Foreskin melanocyte (primary cell): ENCODE measurements at places on chromosomes 11 and 22.

GRCh38 chr11:103436131-103436770 lies 327.0 kb downstream of the DYNC2H1 start:
- peak; percentile 64 for DNase-seq

DNA sequence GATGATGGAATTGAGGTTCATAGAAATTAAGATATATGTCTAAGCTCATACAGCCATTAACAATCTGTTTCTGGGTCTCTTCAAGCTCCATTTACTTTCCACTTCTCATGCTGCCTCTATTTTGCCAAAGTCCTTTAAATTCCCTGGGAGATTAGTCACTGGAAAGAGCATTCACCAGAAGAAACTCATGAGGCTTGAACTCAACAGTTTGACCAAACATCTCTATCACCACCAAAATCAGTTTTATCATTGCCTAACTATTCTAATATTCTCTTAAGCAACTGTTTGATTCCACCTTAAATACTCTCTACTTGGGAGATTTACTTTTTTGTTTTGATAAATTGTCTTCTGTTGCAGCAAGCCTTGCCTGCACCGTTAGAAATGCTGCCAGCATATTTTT lies 881.3 kb downstream of the KCNA4 start:
- no peak for DNase-seq

DNA sequence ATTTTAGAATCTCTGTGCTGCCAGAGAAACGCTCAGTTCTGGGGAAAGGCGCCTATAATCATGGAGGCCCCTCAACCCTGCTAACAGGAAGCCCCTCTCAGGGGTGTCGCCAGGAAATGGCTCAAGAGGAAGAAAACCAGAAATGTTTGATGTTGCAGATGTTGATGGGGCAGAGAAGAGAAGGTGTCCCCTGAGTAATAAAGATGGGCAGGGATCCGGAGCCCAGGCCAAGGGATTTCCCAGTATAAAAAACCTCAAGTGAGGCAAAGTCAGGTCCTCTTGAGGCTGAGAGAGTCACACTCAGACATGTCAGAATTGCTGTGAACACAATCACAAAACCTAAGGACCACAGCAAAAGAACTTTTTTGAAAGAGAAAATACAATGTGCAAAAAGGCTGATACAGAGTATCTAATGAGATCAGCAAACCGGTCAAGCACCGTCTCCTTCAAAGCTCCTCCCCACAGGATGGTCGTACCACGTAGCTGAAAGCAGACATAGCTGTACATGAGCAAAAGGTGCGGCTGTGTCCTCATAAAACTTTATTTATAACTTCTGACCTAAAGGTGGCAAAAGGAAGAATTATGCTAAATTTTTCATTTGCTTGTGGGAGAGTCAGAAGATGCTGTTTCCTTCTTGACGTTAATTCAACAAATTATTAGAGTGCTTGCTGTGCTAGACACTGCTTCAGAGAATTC lies 12.2 kb downstream of the MOV10L1 start:
- DNase-seq: no peak

GRCh38 chr11:88359114-88359513 lies 21.6 kb upstream of the CTSC start:
- no peak for DNase-seq

DNA sequence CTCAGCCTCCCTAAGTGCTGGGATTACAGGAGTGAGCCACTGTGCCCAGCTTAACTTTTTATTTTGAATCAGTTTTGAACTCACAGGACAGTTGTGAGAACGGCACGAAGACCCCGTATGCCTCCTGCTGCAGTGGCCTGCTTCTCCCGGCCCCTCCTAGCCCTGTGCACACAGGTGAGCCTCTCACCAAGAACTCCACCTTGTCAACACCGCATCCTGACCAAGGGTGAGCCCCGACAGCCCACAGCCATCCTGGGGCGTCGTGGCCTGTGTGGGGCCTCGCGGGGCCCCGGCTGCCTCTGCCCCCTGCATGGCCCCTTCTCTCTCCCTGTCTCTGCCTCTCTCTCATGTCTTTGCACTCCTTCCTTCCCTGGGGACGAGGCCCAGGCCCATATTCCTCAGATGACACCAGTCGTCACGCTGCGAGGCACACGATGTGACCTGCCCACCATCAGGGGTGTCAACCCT lies 38.8 kb downstream of the GNB1L start:
- no peak for DNase-seq

DNA sequence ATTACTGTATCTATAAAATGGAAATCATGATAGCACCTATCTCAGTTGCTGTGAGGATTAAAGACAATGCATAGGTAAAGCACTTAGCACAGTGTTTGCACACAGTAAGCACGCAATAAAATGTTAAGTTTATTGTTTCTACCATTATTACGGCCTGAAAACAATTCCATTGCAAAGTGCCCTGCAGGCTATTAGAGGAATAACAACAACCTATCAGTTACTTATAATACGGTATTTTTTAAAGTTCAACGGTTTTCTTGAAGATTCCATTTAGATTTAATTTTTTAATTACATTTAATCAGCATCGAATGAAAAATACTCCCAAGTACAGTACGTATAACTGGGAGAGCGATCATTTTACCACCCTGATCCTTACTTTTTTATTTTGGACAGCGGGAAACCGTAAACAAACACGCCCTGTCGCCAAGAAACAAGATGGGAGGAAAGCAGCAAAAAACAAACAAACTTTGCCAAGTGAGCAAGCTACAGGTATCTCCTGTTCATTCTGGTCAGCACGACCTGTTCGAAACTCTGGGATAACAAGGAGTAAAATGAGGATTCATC lies 893 bp downstream of the SLC36A4 start:
- DNase-seq: no peak

DNA sequence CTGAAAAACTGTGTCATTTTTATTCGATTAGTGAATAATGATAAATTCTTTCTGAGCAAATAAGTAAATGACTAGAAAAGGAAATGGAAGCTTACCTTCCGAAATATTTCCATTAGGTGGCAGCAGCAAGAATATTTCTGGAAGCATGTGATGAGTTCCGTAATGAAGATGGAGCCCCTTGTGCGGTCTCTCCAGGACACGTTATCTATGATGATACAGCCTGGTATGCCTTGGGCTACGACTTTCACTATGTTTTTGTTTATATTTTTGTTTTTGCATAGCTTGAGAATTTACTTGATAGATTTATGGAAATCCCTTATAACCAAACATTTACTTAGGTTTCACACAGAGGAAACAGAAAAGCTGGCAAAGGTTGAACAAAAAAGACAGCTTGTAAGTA lies 25.7 kb downstream of the CASP5 start:
- DNase-seq: no peak

DNA sequence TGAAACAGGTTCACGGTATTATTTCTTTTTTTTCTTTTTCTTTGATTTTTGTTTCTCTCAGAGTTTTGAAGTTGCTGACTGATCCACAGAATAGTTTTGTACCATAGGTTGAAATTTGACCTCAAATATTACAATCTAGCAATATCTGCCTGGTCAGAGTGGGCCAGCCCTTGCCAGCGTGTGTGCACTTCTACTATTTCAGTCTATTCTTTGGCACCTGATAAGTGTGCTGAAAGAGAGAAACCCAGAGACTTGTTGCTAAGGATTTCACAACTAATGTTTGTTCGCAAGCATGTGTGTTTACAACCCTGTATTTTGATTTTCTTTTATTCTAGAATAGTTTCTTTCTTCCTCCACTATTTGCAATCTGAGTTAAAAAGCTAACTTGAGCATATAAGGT lies 1125.2 kb upstream of the CNTN5 start:
- DNase-seq: no peak

DNA sequence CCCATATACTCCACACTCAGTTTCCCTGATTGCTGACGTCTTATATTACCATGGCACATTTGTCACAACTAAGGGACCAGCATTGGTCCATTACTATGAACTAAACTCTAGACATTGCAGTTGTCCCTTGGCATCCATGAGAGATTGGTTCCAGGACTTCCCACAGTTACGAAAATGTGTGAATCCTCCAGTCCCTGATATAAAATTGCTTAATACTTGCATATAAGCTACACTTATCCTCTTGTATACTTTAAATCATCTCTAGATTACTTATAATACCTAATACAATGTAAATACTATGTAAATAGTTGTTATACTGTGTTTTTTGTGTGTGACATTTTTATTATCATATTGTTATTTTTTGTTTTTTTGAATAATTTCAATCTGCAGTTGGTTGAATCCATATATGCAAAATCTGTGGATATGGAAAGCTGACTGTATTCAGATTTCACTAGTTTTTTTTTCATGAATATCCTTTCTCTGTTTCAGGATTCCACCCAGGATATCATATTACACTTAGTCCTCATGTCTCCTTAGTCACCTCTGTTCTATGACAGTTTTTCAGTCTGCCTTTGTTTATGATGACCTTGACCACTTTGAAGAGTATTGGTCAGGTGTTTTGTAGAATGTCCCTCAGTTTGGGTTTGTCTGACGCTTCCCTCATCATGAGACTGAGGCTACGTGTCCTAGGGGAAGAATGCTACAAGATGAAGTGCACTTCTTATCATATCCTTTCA lies 55.3 kb downstream of the INSC start:
- DNase-seq: no peak

- peak; percentile 36 for DNase-seq
Observed at GRCh38 chr11:108654994-108655631, 9.8 kb upstream of the DDX10 start.

- DNase-seq: no peak
Observed at GRCh38 chr11:66072081-66072480, 2.0 kb downstream of the PACS1 start.

DNA sequence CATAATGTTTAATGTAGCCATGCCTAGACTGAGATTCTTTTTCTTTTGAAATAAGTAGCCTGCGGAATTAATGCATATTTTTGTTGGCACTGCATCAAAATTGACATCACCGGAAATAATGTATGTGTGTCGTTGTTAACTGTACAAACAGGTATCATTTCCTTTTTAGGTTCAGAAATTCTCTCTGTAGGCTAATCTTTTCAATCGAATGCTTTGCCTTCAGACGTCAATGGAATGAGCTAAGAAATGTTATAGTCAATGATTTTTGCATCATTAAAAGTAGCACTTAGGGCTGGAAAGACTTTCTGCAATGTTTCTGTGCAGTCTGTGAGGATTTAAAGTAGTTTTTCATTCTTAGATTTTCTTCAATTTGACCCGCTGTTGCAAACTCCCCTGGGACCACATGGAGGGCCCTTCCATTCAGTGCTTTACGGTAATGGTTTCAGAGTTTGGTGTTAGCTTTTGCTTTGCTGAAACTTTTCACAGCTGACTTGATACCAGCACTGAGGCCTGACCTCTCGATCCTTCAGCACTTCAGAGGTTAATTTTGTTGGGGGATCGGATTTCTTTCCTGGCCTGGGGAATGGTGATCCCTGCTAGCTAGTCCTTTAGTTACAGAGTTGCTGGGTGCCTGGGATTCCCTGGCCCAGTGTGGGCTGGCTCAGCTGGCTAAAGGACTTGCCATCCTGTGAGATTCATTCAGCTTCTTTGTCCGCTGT lies 137.8 kb downstream of the DBX1 start:
- DNase-seq: no peak

DNA sequence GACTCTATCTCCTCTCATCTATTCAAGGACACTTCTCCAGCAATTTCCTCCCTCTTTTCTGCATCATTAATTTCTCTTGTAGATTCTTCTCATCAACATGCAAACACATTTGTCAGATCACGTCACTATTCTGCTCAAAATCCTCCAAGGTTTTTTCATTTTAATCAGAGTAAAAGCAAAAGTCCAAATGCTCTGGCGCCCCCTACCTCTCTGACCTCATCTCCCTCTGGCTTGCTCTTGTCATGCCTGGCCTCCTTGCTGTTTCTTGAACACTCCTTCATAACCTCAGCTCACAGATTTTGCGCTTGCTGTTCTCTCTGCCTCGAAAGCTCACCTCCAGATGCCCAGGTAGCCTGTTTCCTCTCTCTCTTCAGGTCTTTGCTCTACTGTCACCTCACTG lies 22.4 kb downstream of the RTCB start:
- no peak for DNase-seq

- DNase-seq: no peak
Observed at GRCh38 chr11:93623920-93624319, 37.6 kb upstream of the CEP295 start.

DNA sequence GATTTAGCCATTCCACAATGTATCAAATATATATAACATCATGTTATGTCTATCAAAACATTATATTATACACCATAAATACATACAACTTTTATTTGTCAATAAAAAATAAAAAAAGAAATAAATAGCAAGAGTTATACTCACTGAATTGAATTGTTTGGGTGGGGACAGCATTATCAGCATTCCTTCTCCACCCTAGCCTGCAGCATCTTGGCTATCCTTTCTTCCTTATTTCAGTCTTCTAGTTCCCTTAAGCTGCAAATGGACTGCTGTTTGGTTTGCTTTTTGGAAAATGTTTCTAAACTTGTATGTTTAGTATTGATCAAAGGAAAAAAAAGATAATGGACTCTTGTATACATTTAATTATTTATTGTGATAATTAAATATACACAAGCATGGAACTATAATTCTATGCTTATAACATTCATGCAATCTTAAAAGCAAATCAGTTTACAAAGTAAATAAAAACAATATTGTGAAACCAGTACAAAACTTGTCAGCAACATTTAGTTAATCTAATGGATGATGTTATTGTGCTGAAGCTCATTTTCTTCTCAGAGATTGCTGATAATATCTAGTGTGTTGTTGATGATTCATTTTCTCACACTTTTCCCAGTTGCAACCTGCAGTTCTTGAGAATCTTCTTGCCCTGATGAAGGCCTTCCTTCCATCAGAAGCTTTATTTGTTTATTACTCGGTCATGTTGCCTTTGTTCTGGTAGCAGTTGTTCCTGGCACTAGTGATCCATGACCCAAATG lies 5.0 kb downstream of the ARHGAP42 start:
- no peak for DNase-seq

DNA sequence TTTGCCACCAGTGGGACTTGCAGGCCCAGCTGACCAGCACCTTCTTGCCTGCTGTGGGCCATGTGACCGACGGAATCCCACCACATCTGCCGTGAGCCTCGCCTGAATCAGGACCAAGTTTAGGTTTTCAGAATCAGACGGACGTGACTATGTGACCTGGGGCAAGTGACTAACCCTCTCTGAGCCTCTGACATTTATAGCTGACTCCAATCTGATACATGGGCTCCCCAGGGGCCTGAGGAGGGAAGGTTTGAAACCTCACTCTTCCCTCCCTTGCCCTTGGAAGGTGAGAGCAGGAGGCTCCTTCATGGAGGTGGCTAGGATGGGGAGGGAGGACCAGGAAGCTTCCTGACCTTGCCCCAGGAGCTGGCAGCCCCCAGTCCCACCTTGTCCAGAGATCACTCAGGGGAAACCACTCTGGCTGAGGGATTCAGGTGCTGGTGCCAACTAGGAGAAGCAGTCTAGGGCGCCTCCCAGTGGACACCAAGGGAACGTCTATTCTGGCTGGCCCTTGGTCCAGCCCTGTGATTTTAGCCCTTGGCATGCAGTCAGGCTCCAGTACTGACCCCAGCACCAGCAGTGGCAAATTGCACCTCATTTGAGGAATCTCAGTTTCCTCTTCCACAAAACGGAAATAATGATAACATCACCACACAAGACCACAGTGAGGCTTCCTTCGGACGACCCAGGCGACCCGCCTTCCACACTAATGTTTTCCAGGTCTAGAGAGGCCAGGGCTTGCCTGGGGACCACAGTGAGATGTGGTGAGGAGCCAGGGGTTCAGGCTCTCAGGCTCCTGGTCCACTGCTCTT lies 47.2 kb upstream of the SYT7 start:
- DNase-seq: peak; percentile 18
